GM10248 (cell line): ENCODE measurements at places on chromosomes 1 and 21.

DNA sequence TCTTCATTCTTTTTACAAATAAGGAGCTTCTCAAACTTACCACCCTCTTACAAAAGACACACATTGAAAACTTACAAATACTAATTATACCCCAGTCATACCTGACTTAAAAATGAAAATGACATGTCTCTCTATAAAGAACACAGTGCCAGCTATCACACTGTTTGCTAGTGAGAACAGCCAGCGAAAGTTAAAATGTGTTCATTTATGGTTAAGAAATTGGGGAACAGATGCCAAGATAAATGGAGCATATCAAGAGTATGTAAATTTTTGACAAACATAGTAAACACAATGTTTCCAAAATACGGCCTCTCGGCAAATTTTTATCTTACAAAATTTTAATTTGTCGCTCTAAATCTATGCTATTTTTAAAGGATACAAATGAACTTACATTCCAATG, 1422.9 kb downstream of the KCNT2 start:
- DNase-seq: no peak

- no peak for DNase-seq
These were observed 3.2 kb downstream of the LAD1 start for GRCh38 chr1:201395936-201396335.

DNA sequence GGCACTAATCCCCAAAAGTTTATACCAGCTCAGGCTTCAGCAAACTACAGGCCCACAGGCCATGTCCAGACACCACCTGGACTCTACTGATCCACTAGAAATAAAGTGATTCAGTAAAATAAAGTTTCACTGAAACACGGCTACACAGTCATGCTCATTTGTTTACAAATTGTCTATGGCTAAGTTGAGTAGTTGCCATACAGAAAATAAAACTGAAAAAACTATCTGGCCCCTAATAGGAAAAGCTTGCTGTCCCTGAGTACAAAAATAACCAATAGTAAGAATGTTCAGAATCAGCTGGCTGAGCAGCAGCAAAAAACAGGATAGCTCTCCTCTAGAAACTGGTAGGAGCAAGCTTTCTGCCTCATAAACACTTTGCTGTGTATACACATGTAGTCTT, 221.5 kb downstream of the RERE start:
- DNase-seq: peak; percentile 36

- no peak for DNase-seq
These were observed 19.1 kb upstream of the PAXBP1 start for GRCh38 chr21:32790626-32791025.

DNA sequence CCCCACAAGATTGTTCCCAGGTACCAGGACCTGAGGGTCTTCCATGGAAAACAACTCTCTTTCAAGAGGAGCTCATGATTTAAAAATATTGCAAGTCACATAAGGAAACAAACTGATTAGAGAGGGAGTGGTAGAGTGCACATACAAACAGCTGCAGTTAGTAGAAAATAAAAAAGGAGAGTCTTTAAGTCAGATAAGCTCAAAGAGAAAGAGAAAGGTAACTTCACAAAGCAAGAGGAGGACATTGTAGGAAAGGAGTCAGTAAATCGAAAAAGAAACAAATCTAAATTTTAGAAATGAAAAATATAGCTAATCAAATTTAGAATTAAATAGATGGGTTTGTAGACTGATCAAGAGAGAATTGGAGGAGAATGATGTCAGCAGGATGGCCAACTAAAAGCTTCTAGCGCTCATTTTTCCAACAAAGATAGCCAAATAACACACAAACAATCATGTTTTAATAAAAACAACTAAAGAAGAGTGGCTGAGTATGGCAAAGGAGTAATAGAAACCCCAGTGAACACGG, 86.1 kb upstream of the CD53 start:
- no peak for DNase-seq
